ENCODE measurements at places on chromosomes 5 and 9. TPM values are rescaled to one million over a fixed set of nuclear protein-coding genes. Genes with fewer than 3 reads are reported as not detected.

GRCh38 chr5:67842806-67843205 lies 372.8 kb upstream of the PIK3R1 start:
- DNase-seq: no peak

DNA sequence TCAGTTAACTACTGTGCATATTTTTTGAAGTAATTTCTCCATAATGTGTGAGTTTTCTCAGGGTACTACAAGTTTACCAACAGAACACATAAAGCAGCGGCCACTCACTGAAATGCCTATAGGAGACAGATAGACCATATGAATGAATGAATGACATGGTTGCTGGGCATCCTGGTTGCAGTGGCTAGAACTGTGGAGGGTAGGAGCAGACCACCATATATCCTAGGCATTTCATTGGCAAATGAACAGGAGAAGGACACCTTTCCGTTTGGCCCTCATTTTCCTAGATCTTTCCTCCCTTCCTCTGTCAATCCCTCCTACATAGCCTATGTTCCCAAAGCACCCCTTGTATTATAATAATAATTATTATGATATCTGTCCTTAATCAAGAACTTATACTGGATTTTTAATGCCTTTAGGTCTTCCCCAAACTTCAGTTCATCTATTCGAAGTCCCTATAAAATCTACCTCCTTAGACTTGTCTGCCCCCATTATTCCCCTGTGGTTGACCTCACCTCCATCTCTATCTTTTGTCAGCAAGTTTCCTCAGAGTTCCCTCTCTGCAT lies 472.2 kb downstream of the RAB3C start:
- DNase-seq: no peak

DNA sequence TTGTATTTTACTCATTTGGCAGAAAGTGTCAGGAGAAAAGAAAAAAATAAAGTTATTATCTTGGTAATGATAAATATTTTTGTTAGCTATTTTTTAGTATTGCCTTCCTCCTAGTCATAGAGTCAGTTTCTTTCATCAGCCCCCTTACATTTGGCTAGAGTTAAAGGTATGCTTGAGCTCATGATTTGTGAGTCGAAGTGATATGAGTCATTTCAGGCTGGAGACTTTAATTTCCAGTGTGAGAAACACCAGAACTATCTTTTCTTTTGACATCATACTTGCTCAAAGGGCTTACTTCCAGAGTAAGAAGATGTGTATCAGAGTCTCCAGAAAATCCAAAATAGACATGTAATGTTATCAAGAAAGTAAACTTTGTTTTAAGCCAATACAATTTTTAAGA lies 746.7 kb upstream of the TYRP1 start:
- DNase-seq: no peak

- DNase-seq: no peak
These were observed 10.7 kb upstream of the PUM3 start for GRCh38 chr9:2854617-2855016.

GRCh38 chr5:32583582-32584232 lies 1.6 kb upstream of the SUB1 start:
- DNase-seq: no peak

DNA sequence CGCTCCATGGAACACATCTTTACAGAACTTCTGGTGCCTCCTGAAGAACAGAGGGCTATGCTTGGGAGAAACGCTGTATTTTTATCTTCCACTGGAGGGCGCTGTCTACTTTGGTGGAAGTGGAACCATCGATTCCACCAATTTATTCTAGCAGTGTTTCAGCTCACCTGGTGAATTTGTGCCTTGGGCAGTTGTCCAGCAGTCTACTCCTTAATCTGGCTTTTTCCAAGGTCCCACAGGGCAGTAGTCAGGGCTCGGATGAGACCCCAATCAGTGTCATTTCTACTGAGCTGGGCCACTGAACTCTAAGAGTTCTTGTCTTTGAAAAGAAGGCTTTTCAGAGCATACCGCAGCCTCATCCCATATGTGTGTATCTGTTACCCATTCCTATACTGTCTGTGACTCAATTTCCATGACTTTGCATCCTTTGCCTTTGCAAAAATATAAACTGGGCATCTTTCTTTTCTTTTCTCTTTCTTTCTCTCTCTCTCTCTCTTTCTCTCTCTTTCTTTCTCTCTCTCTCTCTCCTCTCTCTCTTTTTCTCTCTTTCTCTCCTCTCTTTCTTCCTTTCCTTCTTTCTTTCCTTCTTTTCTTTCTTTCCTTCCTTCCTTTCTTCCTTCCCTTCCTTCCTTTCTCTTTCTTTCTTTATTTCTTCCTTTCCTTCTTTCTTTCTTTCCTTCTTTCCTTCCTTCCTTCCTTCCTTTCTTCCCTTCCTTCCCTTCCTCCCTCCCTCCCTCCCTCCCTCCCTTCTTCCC lies 138.4 kb upstream of the ZNF618 start:
- no peak for DNase-seq

GRCh38 chr9:130992682-130993032 lies 16.3 kb upstream of the LAMC3 start:
- no peak for DNase-seq

DNA sequence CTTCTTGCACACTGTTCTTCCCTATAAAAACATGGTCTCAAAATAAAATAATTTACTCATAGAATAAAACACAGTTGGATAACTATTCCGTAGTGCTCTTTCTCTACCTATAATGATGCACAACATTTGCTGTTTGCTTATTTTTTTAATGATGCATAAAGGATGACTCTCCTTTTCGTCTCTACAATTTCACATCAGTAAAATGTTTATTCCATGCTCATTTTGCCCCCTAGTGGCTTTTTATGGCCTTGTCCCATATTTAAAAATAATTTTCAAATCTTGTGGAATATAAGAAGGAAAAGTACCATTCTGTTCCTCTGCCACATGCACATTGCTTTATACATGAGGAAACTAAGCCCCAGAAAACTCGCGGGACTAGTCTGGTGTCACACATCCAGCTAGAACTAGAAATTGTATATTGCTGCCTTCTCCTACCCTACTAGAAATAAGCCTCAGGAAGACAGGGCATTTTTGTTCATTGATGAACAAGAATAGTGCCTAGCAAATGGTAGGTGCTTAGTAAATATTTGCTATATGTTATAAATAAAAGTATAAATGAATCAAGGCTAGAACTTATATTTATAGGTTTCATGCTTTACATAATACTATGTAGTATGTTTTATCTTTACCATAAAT lies 12.7 kb downstream of the KCTD16 start:
- DNase-seq: no peak

The LRRC19 gene
- not detected for total RNA-seq

The SCGB3A2 gene
- total RNA-seq: not detected

The HMMR gene
- total RNA-seq: 0.52 TPM

The TMEFF1 gene
- total RNA-seq: not detected

The CAST gene
- 303 TPM for total RNA-seq

The NIPBL gene
- total RNA-seq: 113 TPM

The PCDHGA5 gene
- not detected for total RNA-seq

The CFAP90 gene
- total RNA-seq: not detected
